ENCODE measurements at places on chromosomes 6 and 20.

DNA sequence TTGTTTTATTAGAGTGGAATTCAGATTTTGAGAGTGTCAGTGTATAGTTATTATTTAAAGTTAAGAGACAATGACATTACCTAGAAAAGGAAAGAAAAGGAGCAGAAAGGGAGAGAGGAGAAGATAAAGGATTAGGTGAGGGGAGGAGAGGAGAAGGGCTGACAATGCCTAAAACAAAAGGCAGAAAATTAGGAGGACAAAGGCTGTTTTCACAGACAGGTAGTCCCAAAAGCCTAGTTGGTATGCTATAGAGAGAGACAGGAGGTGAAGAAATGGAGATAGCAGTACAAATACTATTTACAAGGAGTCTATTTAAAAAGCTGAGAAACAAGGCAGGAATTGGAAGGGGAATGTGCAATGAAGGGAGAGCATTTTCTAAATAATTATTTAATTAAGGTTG lies 409.4 kb upstream of the ADGRB3 start:
- H3K4me3 ChIP-seq = no peak overlapping the region
- no peak for DNase-seq
- H3K27me3 ChIP-seq = no peaks in the 10 kb centered on the region
- no peaks in the 10 kb centered on the region for H3K4me1 ChIP-seq
- H3K27ac ChIP-seq = no peak overlapping the region

DNA sequence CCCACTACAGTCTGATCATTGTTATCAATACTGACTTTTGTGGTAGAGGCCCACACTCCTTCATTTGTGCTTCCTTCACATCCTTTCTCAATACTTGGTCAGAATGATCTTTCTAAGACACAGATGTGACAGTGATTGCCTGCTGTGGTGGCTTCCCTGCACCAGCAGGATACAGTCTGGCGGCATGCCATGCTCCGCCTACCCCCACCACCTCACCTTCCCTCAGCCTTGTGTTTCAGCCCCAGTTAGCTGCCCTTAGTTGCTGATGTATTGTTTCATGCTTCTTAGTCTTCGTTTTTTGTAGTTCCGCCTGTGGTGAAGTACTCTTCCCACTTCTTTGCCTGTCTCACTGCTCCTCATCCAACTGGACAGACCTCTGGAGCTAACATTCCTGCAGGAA lies 10.9 kb downstream of the LRRC1 start:
- H3K4me3 ChIP-seq = no peak overlapping the region
- H3K4me1 ChIP-seq = peaks cover 8% of the 10 kb centered on the region
- DNase-seq = no peak
- H3K27me3 ChIP-seq = no peaks in the 10 kb centered on the region
- H3K36me3 ChIP-seq = no peaks in the 10 kb centered on the region

- H3K27ac ChIP-seq = no peak overlapping the region
- H3K4me1 ChIP-seq = peaks cover 13% of the 10 kb centered on the region
Observed at GRCh38 chr6:41430875-41431274, 95.5 kb downstream of the NCR2 start.

DNA sequence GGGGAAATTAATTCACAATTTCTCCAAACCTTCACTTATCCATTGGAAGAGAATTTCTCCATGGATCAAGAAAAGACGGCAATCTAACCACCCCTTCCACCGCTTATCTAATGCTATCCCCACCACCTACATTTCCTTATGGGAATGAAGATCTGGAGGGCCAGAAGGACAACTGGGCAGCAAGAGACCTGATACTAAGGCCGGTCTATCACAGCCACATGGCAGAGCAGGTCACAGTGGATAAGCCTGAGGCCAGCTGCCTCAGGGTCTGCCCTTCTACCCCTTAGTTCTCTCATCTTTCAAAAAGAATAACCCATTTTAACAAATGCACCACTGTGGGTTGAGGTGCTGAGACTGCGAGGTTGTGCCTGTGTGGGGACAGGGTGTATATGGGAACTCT lies 37.1 kb downstream of the MAN1A1 start:
- no peaks in the 10 kb centered on the region for H3K36me3 ChIP-seq
- peaks cover 44% of the 10 kb centered on the region for H3K4me1 ChIP-seq
- no peak overlapping the region for H3K27ac ChIP-seq

GRCh38 chr20:63148696-63149095 lies 67.2 kb downstream of the YTHDF1 start:
- no peak for DNase-seq
- H3K4me1 ChIP-seq = no peaks in the 10 kb centered on the region
- H3K36me3 ChIP-seq = peaks cover 5% of the 10 kb centered on the region
- peaks cover 38% of the 10 kb centered on the region for H3K27me3 ChIP-seq

- no peaks in the 10 kb centered on the region for H3K36me3 ChIP-seq
- no peaks in the 10 kb centered on the region for H3K4me1 ChIP-seq
- DNase-seq = no peak
- no peaks in the 10 kb centered on the region for H3K27me3 ChIP-seq
- no peak overlapping the region for H3K4me3 ChIP-seq
Observed at GRCh38 chr6:140070846-140071473, 696.5 kb upstream of the CITED2 start.

DNA sequence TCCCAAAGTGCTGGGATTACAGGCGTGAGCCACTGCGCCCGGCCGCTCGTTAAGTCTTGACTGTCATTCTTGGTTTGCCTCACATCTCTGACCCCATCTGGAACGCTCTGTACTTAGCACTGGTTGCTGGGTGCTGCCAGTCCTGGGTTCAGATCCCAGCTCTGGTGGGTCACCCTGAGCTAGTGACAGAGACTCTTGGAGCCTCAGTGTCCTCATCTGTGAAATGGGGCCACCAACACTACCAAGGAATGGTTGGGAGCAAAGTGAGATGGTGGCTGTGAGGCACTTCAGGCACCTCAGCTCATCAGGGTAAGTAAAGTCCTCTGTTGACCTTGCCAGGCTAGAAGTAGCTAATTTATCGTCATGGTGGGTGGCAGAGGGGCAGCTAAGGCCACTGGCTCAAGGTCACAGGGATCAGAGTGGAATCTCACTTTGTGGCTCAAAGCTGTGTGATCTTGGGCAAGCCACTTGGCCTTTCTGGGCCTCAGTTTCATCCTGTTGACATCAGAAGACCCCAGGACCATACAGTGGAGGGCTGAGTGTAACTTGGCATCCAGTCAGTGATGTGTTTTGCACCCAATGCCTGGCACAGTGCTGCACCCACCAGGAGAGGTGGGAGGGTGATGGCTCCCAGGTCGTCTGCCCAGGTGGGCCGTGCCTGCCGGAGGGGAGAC lies 46.7 kb downstream of the UBE2V1 start:
- H3K4me1 ChIP-seq = no peaks in the 10 kb centered on the region
- H3K4me3 ChIP-seq = no peak overlapping the region
- H3K27ac ChIP-seq = no peak overlapping the region
- DNase-seq = no peak
- peaks cover 7% of the 10 kb centered on the region for H3K27me3 ChIP-seq

DNA sequence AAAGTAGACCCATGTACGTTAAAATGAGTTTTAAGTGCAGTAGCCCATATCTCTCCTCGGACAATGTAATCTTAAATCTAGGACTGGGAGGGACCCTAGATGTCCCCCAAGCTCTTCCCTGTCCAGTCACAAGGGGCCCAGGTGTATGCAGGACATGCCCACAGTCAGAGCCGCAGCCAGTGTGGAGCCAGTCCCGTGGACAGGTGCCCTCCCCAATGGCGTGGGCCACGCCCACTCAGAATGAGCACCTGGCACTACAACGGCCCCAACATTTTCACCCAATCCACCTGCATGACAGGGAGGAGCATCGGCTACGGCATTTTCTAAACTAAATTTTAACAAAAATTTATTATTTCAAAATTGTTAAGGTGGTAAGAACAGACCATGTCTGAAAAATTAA lies 53.2 kb downstream of the WDR27 start:
- peaks cover 6% of the 10 kb centered on the region for H3K36me3 ChIP-seq
- no peaks in the 10 kb centered on the region for H3K4me1 ChIP-seq
- no peak overlapping the region for H3K27ac ChIP-seq

- no peaks in the 10 kb centered on the region for H3K4me1 ChIP-seq
- no peak for DNase-seq
- no peaks in the 10 kb centered on the region for H3K27me3 ChIP-seq
- H3K27ac ChIP-seq = no peak overlapping the region
- peaks cover 13% of the 10 kb centered on the region for H3K36me3 ChIP-seq
- H3K4me3 ChIP-seq = no peak overlapping the region
Observed at GRCh38 chr6:151063352-151063751, 176.4 kb upstream of the AKAP12 start.

GRCh38 chr6:63460971-63461370 lies 111.3 kb upstream of the LOC128125822 start:
- H3K27me3 ChIP-seq = no peaks in the 10 kb centered on the region
- no peak overlapping the region for H3K4me3 ChIP-seq
- H3K36me3 ChIP-seq = no peaks in the 10 kb centered on the region
- H3K27ac ChIP-seq = no peak overlapping the region

DNA sequence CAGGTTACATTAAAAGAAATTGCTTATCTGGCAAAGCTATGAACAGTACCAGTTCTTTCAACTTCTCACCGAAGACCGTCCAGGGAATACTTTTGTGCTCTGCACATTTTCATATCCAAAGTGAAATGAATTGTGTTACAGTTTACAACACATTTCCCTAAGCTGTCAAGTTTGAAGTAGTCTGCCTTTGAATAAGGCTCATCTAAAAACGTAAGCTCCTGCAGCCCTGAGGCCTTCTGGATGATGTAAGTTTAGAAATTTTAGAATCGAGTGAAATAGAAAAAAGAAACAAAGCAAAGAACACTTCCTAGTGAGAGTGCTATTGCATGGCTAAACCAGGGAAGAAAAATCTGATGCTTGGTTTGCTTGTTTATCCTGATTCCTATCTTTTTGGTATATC lies 653.8 kb downstream of the MMUT start:
- no peak overlapping the region for H3K4me3 ChIP-seq
- no peaks in the 10 kb centered on the region for H3K4me1 ChIP-seq
- no peak for DNase-seq

- H3K4me1 ChIP-seq = no peaks in the 10 kb centered on the region
- DNase-seq = no peak
- H3K4me3 ChIP-seq = no peak overlapping the region
- no peaks in the 10 kb centered on the region for H3K36me3 ChIP-seq
Observed at GRCh38 chr6:14000901-14001300, 76.1 kb downstream of the RNF182 start.

- no peaks in the 10 kb centered on the region for H3K36me3 ChIP-seq
- no peak overlapping the region for H3K4me3 ChIP-seq
- H3K27me3 ChIP-seq = peaks cover 7% of the 10 kb centered on the region
- H3K27ac ChIP-seq = no peak overlapping the region
- DNase-seq = no peak
- no peaks in the 10 kb centered on the region for H3K4me1 ChIP-seq
Observed at GRCh38 chr6:37607944-37608343, 89.7 kb downstream of the MDGA1 start.

DNA sequence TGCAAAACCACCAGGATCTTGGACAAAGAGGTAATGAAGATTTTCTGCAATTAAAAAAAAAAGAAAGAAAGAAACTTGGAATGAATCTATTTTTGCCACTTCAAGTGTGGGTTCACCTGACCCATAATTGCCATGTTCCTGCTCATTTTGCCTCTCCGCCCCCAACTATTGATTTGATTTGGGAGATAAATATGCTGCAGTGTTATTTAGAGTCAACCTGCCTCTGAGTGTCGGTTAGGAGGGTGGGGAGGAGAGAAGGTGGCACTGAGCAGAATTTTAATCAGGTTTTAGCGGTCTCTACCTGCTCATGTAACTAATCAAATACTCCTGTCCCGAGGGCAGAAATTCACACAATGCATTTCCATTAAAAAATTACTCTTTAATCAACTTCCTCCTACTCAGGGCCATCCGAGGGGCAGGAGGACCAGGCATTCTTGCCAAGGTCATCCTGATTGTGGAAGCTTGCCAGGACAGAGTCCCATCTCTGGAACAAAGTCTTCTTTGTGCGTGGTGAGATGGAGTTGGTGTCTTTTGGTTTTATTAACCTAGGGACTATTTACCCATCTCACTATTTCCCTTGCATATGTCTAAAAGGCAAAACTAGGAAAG lies 300.1 kb downstream of the CDH26 start:
- no peaks in the 10 kb centered on the region for H3K36me3 ChIP-seq
- no peaks in the 10 kb centered on the region for H3K4me1 ChIP-seq
- no peak overlapping the region for H3K4me3 ChIP-seq
- DNase-seq = no peak
- H3K27ac ChIP-seq = no peak overlapping the region

GRCh38 chr6:163728442-163729126 lies 314.1 kb downstream of the QKI start:
- no peak overlapping the region for H3K27ac ChIP-seq
- H3K36me3 ChIP-seq = no peaks in the 10 kb centered on the region
- H3K27me3 ChIP-seq = no peaks in the 10 kb centered on the region
- no peak for DNase-seq
- peaks cover 44% of the 10 kb centered on the region for H3K4me1 ChIP-seq

GRCh38 chr6:71967436-71967835 lies 81.1 kb downstream of the RIMS1 start:
- H3K4me1 ChIP-seq = no peaks in the 10 kb centered on the region
- H3K27ac ChIP-seq = no peak overlapping the region
- H3K27me3 ChIP-seq = no peaks in the 10 kb centered on the region
- no peaks in the 10 kb centered on the region for H3K36me3 ChIP-seq

DNA sequence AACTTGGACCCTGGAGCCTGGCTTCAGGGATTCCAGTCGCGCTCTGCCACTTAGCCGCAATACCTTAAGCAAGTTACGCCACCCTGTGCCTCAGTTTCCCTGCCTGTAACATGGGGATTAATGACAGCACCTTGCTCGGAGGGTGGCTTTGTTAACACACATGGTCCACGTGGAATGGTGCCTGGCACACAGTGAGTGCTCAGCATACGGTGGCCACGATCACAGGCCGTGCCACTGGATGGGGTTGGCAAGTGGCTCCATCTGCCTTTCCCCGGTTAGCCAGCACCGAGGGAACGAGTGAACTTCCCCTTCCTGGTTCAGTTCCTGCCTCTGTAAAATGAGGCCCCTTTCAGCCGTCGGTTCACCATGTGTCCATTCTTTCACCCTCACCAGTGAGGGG lies 17.2 kb downstream of the C6orf132 start:
- no peak overlapping the region for H3K27ac ChIP-seq
- no peaks in the 10 kb centered on the region for H3K4me1 ChIP-seq
- no peak for DNase-seq

DNA sequence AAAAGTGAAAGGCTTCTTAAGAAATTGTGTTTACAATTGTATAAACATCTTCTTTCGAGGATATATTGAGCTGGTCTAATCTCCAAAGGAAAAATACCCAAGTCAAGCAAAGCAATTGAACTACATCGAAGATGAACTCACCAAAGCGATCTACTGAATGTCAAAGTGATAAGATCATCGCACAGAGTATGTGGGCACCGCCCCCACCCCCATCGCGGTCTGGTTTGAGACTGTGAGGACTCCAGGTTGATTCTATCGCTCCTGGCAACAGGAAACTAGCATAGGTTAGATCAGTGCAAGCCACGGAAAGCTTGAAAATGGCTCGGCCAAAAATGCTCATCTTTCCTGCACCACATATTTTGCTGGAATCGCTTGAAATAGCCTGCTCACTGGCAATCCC lies 133.2 kb upstream of the RPS6KA2 start:
- no peaks in the 10 kb centered on the region for H3K36me3 ChIP-seq
- peaks cover 14% of the 10 kb centered on the region for H3K27me3 ChIP-seq
- H3K27ac ChIP-seq = no peak overlapping the region
- H3K4me1 ChIP-seq = peaks cover 14% of the 10 kb centered on the region
- no peak for DNase-seq

GRCh38 chr6:45533386-45533785 lies 155.7 kb upstream of the SUPT3H start:
- DNase-seq = no peak
- H3K27me3 ChIP-seq = peaks cover 2% of the 10 kb centered on the region
- H3K27ac ChIP-seq = no peak overlapping the region
- no peak overlapping the region for H3K4me3 ChIP-seq
- H3K36me3 ChIP-seq = no peaks in the 10 kb centered on the region
